ENCODE measurements at places on chromosomes 2 and 18. TPM values are rescaled to one million over a fixed set of nuclear protein-coding genes. Genes with fewer than 3 reads are reported as not detected.

GRCh38 chr2:40360652-40361051 is 91.2 kb downstream of the SLC8A1 start:
- peaks cover 22% of the 10 kb centered on the region for H3K4me1 ChIP-seq
- no peak overlapping the region for H3K4me3 ChIP-seq
- H3K27me3 ChIP-seq = no peaks in the 10 kb centered on the region
- DNase-seq = no peak
- H3K36me3 ChIP-seq = no peaks in the 10 kb centered on the region
- no peak overlapping the region for H3K27ac ChIP-seq

GRCh38 chr2:100703213-100703612 is 116.7 kb upstream of the NPAS2 start:
- peaks cover 4% of the 10 kb centered on the region for H3K36me3 ChIP-seq
- H3K4me3 ChIP-seq = no peak overlapping the region
- H3K27me3 ChIP-seq = no peaks in the 10 kb centered on the region
- H3K4me1 ChIP-seq = peaks cover 4% of the 10 kb centered on the region
- DNase-seq = no peak
- no peak overlapping the region for H3K27ac ChIP-seq

- no peaks in the 10 kb centered on the region for H3K36me3 ChIP-seq
- H3K27me3 ChIP-seq = peaks cover 5% of the 10 kb centered on the region
- H3K27ac ChIP-seq = no peak overlapping the region
- no peak overlapping the region for H3K4me3 ChIP-seq
Measured at GRCh38 chr2:113799375-113799774, 42.9 kb upstream of the SLC35F5 start.

DNA sequence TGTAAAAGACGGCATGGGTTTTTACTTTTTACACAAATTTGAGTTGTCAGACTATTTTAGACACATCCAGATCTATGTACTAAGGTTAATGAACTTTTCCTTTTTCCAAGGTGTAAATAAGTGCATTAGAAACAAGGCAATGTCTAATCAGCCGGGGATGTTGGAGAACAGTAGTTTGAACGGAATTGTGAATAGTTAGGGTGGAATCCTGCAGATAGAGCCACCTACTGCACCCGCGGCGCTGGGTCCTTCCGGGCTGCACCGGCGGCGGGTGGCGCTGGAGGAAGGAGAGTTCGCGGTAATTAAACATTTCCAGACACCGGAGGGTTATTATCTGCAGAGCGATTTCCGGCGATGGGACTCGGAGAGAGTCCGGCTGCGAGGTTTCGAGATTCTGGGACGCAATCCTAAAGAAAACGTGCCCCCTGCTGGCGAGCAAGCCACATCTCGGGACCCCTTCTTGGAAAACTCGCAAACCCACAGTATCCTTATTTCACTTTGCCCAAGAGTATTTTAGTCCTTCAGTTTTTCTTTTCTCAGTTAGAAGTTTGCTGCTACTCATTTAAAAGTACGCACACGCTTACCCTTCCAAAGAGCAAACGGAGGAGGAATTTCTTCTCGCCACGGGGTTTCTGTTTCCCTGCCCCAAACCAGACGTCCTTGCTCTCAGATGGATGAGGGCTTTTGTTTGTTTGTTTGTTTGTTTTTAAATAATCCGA is 4.5 kb upstream of the OSR1 start:
- DNase-seq = peak; percentile 79
- no peaks in the 10 kb centered on the region for H3K36me3 ChIP-seq
- no peak overlapping the region for H3K27ac ChIP-seq
- peaks cover 22% of the 10 kb centered on the region for H3K4me1 ChIP-seq
- H3K27me3 ChIP-seq = peaks cover 96% of the 10 kb centered on the region
- peak overlapping the region; percentile 77 for H3K4me3 ChIP-seq

- no peaks in the 10 kb centered on the region for H3K27me3 ChIP-seq
- H3K4me1 ChIP-seq = peaks cover 29% of the 10 kb centered on the region
- H3K4me3 ChIP-seq = no peak overlapping the region
- no peak for DNase-seq
- no peak overlapping the region for H3K27ac ChIP-seq
- no peaks in the 10 kb centered on the region for H3K36me3 ChIP-seq
Measured at GRCh38 chr18:48742706-48743475, 204.1 kb downstream of the CTIF start.

- H3K4me3 ChIP-seq = no peak overlapping the region
- no peak for DNase-seq
- no peak overlapping the region for H3K27ac ChIP-seq
- H3K27me3 ChIP-seq = no peaks in the 10 kb centered on the region
Measured at GRCh38 chr2:104768694-104769093, 85.2 kb upstream of the POU3F3 start.

- no peaks in the 10 kb centered on the region for H3K27me3 ChIP-seq
- H3K27ac ChIP-seq = no peak overlapping the region
- no peak overlapping the region for H3K4me3 ChIP-seq
- DNase-seq = no peak
- no peaks in the 10 kb centered on the region for H3K36me3 ChIP-seq
Measured at GRCh38 chr2:45904946-45905631, 253.6 kb downstream of the PRKCE start.

DNA sequence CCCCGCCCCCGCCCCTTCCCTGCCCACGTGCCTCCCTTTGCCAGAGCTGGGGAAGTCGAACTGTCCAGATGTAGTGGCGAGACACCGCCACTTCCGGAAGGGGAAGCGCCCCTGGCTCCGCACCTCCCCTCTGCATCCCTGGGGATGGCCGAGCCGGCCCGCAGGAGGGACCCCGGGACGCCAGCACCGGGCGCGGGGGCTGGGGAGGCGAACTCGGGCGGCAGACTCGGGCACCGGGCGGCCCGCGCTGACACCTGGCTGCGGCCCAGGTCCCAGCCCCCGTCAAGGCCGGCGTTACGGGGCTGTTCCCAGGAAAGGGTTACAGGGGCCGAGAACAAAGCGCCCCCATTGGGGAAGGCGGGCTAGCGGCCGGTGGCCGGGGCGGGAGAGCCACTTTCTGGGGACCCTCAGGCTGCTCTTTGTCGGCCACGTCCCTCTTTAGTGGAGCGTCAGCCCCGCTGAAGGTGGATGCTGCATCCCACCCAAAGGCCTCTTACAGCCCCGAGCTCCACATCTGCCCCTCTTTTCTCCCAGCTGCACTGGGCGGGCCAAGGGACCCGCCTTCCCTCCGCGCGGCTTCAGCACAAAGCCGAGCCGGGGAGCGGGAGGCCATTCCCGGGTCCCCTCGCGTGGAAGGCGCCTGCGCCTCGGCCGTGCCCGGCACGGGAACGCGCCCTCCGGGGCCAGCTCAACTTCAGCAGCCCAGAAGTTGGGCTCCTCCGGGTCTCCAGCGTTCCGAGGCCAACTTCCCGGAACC is 1.3 kb downstream of the SDC1 start:
- no peaks in the 10 kb centered on the region for H3K27me3 ChIP-seq
- peak; percentile 48 for DNase-seq
- H3K36me3 ChIP-seq = peaks cover under 1% of the 10 kb centered on the region
- no peak overlapping the region for H3K27ac ChIP-seq
- H3K4me1 ChIP-seq = peaks cover 45% of the 10 kb centered on the region

Gene OTOS
- not detected for total RNA-seq
